Esophagus squamous epithelium (tissue), 5 donors: ENCODE measurements at places on chromosomes 2 and 18.

DNA sequence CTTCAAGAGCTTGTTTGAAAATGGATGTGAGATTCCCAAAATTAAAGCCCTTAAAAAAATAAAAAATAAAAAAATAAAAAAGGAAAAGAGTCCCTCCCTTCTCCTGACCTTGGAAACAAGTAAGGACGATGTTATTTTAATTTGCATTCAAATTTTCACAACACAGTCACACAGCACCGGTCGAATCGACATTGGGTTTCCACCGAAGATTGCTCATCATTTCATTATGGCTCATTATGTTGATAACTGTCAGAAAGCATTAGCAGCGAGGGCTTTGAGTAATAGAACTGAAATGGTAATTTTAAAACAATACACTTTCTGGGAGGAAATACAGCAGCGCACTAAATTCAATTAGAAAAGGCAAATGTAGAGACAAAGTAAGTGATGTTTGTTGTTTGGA is 78.7 kb downstream of the EPHA4 start:
- no peak for DNase-seq

GRCh38 chr2:168138374-168138773 is 109.0 kb downstream of the STK39 start:
- no peak for DNase-seq

DNA sequence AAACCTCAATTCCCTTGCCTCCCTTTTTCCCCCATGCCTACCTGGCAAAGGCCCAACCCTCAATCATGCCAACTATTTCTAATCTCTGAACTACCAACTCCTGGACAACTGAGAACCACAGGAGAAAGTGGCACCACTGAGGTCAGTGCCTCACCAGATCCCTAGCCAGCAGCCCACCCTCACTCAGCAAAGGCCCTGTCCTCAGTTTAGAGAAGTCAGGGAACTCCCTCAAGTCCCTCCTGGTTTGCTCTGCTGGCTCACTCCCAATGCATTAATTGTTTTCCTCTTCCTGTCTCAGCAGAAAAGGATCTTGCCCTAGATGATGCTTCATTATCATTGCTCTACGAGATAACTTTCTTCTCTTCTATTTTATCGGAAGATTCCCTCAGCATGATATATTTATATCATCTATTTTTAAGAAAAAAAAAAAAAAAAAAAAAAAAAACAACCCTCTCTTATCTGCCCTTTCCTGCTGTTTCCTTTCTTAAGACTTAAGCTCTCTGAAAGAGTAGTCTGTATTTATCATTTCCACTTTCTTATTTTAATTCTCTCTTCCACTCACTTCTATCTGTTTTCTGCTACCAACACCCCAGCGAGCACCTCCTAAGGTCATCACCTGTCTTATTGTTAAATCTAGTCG is 22.7 kb upstream of the ZBTB14 start:
- no peak for DNase-seq

GRCh38 chr18:41693008-41693407 is 262.0 kb upstream of the PIK3C3 start:
- no peak for DNase-seq

- DNase-seq = no peak
Measured at GRCh38 chr2:239153806-239154591, 246.8 kb downstream of the HDAC4 start.

DNA sequence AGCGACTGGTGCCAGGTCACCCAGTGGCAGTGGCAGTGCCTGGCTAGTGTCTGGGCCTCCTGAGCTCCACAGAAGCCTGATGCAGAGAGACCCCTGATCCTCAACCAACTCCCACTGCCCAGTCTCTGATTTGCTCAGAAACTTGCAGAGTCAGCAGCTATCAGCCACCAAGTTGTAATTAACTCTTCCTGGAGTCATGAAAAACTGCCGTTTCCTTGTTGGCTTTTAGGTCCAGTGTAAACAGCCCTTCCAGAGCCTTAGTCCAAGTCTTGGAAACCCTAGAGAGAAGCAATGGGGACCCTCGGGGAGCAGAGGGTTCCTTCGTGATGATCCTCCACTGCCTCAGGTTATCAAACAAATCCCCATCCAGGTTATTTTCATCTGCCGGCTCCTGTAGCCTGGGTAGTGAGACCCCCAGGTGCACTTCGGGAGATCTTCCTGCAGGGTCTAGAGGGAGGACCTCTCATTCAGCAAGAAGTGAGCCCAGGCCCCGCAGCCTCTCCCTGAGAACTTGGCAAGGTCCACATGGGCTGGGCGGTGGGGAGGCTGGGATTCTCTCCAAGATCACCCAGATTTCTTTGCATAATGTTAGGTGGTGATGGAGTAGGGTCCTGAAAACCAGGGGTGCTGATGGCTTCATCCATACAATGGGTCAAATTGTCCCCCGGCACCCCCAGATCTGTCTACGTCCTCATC is 137.7 kb upstream of the HDAC4 start:
- no peak for DNase-seq

DNA sequence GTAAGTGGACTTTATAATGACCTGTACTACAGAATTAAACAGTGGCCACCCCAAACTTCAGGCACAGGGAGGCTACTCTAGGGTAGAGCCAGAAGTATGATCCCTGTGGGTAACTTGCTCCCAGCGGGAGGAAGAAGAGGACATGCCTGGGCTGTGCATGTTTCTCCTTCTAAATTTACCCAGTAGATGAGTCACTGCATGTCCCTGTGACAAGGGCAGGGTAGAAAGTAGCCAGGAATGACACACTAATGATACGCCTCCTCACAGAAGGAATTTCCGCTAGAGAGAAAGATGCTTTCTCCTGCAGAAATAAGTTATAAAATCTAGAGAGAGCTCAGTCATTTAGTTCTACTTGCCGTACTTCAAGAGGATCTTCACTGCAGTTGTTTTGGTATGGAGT is 7.5 kb downstream of the ACYP2 start:
- no peak for DNase-seq

DNA sequence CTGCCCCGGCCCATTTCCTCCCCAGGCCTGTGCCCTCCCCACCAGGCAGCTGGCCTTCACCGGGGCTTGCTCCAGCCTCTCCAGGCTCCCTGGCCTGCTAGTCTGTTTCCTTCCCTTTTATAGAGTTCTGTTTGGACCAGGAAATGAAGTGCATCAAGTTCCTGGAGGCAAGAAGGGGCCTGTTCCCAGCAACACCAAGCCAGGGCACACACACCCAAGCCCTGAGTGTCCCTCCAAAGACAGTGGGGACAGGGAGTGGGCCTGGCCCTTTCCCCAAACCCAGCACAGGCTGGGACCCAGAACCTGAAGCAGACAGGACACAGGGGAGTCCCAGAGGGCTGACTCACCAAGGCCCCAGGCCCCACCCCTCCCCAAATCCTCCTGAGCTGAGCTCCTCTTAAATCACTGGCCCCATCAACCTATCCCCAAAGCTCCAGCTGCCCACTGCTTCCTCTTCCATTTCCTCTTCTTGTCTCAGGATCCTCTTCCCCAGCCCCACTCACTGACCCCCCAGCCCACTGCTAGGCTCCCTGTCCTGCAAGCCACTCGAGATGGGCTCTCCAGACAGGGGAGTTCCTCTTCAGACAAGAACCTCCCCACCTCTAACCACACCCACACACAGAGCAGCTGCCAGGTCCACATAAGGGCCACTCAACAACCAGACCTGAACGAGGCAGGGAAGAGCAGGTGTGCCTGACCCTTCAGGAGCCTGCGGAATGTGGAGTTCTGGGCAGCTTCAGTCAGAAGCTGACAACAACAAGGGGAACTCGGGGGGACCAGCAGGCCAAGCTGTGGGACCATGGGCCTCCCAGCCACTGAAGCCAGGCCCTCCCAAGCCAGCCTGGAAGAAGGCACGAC is 74.2 kb downstream of the TNS1 start:
- no peak for DNase-seq

- no peak for DNase-seq
Measured at GRCh38 chr2:27356056-27356381, 545 bp downstream of the GTF3C2 start.

DNA sequence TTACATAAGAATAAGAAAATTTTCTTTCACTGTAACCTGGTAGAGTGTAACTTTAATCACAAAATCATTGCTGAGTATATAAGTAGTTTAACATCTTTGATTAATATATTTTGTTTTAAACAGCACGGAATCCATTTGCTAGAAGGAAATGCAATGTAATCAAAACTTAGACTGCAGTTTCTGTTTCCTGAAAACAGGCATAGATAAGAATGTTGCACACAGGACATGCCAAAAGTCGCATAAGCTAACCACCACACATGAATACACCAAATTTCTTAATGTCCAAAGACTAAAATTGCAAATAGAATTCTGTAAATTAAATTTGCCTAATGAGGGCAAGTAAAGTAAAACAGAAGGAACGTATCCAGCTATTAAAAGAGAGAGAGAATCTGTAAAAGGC is 51.0 kb upstream of the SERPINB2 start:
- DNase-seq = no peak

DNA sequence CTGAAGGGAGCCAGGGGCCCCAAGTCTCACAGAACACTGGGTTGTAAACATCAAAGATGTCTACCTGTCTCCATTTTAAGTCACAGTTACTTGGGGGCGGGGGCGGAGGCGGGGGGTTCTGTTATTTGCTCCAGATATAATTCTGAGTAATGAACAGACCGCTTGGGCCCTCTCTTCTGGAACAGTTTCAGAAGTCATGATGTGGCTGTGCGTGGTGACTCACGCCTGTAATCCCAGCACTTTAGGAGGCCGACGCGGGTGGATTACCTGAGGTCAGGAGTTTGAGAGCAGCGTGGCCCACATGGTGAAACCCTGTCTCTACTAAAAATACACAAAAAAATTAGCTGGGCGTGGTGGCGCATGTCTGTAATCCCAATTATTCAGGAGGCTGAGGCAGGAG is 157.9 kb upstream of the APCDD1 start:
- no peak for DNase-seq

- DNase-seq = no peak
Measured at GRCh38 chr2:5453220-5454050, 238.7 kb upstream of the SOX11 start.

GRCh38 chr2:133266926-133267590 is 301.2 kb downstream of the NCKAP5 start:
- no peak for DNase-seq

GRCh38 chr2:136107051-136108033 is 10.6 kb downstream of the CXCR4 start:
- no peak for DNase-seq

- no peak for DNase-seq
Measured at GRCh38 chr2:207867056-207867455, 97.3 kb upstream of the FZD5 start.

- DNase-seq = no peak
Measured at GRCh38 chr2:156182132-156182531, 150.4 kb downstream of the NR4A2 start.

GRCh38 chr2:108942888-108943287 is 46.1 kb downstream of the EDAR start:
- no peak for DNase-seq

DNA sequence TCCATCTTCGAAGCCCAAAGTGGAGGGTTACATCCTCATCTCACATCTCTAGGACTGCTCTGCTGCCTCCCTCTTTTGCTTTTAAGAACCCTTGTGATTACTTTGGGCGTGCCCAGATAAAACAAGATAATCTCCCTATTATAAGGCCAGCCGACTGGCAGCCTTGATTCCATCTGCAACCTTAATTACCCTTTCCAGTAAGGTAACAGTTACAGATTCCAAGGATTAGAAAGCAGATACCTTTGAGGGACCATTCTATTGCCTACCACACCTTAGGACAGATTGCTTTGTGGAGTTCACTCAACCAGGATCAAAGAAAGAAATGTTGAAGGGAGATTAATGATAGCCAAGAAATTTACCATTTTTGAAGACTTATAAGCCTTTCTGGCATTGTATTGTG is 250.8 kb upstream of the ACVR2A start:
- DNase-seq = no peak

GRCh38 chr18:23853448-23854195 is 160.9 kb upstream of the TTC39C start:
- no peak for DNase-seq

DNA sequence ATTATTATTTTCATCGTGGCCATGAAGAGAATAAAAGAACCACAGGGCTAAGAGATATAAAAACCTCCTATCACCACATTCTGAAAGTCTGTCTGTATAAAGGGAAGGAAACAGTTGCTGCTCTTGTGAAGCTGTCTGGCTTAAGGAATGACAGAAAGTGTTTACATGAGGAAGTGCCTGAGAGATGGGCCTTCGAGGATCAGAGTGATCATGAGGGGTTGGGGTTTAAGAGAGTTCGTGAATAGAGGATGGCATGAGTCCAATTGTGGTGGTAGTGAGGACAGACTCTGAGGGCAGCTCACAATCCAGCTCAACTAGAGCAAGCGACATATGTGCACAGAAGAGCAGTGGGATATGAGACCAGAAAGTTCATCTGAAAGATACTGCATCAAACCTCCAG is 65.8 kb upstream of the PIEZO2 start:
- DNase-seq = no peak

DNA sequence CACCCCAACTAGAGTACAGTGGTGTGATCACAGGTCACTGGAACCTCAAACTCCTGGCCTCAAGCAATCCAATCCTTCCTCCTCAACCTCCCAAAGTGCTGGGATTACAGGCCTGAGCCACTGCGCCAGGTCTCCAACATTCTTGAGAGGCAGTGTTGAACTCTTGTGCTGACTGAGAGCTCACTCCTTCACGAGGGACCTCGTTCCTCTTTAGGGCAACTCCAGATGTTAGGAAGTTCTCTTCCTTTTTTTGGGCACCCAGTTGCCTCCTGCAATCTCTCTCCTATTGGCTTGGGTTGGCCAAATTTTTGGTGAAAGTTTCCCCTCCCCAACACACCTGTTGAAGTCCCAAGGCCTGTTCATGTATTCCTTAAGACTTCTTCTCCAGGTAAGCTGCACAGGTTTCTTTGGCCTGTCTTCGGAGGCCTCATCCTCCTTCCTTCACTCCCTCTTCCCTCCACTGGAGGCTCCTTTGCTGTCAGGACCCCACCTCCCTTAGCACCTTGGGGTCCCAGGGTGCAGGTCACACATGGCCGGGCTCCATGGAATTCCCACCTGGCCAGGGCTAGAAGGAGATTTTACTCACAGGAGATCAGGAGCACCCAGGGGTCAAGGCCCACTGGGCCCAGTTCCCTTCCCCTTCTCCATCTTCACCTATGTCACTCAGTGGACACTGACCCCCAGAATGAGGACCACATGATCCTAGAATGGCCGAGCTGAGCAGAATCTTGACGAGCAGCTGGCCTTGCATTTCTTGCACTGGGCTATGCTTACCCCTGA is 94.6 kb upstream of the SMAD2 start:
- no peak for DNase-seq

- DNase-seq = no peak
Measured at GRCh38 chr18:36153203-36153602, 23.5 kb downstream of the ELP2 start.

DNA sequence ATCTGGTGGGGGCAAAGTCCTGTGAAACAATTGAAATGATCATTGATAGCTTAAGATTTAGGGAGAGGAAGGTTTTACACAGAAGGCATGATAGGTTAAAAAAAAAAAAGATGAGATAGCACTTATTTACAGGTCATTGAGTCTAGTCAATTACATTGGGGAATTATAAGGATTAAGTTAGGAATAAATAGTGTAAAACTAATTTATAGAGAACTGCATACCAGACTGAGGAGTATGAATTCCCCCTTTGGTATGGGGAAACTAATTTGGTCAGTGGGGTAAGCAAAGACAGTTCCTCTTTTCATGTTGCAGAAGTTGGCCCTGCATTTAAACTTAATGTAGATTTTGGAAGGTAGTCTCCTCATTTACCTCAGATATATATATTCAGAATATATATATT is 10.8 kb downstream of the GLS start:
- DNase-seq = no peak
